ENCODE measurements at places on chromosomes 13 and 19. TPM values are rescaled to one million over a fixed set of nuclear protein-coding genes. Genes with fewer than 3 reads are reported as not detected.

The ZNF723 gene
- not detected for total RNA-seq

The ZNF865 gene
- 3.3 TPM for total RNA-seq

The KCNJ14 gene
- 1.7 TPM for total RNA-seq

The HDGFL2 gene
- total RNA-seq = 13.2 TPM

The APOC4 gene
- not detected for total RNA-seq

The GGACT gene
- 1.5 TPM for total RNA-seq

The BABAM1 gene
- total RNA-seq = 27.3 TPM

The RGCC gene
- total RNA-seq = 68.3 TPM

The YIPF2 gene
- 11.9 TPM for total RNA-seq

The TRIM28 gene
- 152 TPM for total RNA-seq

The TGFBR3L gene
- total RNA-seq = 0.10 TPM

The ZNF534 gene
- 0.10 TPM for total RNA-seq

The SERP2 gene
- total RNA-seq = 0.31 TPM

The SPPL2B gene
- total RNA-seq = 33.5 TPM

The SIGLEC8 gene
- total RNA-seq = not detected

The C19orf33 gene
- 3.1 TPM for total RNA-seq

The FLT1 gene
- 1.8 TPM for total RNA-seq

The RASIP1 gene
- total RNA-seq = 0.10 TPM

The ZNF574 gene
- 21.5 TPM for total RNA-seq

The DAND5 gene
- not detected for total RNA-seq

The DACT3 gene
- 0.63 TPM for total RNA-seq

The SOX1 gene
- not detected for total RNA-seq

The PRX gene
- 1.0 TPM for total RNA-seq

The SULT2B1 gene
- total RNA-seq = not detected

The ZNF724 gene
- 4.7 TPM for total RNA-seq
